D341Med (cell line): ENCODE measurements at places on chromosomes 5 and 9.
A peak's percentile ranks its signal among the peaks of the same experiment; 100 is the strongest.

DNA sequence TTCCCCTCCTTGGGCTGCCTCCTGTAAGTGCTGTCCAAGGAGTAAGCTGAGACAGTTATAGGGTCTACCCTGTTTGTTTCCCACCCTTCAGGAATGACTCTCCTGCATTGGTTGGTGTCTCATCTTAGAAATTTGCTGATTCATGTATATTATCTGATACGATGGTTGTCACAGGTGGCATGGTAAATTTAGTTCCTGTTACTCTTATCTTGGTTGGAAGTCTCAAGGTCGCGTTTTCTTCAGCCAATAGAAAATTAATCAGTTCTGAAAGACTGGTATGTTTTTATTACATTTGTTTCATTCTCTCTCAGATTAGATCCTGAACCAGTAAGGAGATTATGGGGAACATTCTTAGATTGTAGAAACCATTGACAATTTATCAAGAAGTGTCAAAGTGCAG is 42.7 kb downstream of the SCGB3A1 start:
- DNase-seq = no peak

- no peak for DNase-seq
Observed at GRCh38 chr9:135743546-135744332, 41.8 kb downstream of the KCNT1 start.

- no peak for DNase-seq
Observed at GRCh38 chr9:124261736-124262648, 4.2 kb downstream of the NEK6 start.

DNA sequence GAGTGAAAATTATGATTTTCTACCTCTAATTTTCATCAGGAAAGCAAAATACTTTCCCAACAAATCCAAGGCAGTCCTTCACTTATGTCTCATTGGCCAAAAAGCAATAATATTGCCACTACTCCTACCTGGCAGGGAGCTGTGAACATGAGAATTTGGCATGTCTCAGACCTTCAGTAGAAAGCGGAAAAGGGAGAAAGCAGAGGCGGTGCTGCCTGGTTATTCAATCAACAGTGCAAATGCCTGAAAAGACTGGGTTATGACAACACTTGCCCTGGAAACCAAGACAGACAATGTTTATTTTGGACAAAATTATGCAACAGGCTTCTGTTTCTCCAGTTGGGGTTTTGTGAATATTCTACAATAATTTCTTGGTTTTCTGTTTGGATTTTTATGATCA is 194.4 kb downstream of the TAF11L14 start:
- no peak for DNase-seq

DNA sequence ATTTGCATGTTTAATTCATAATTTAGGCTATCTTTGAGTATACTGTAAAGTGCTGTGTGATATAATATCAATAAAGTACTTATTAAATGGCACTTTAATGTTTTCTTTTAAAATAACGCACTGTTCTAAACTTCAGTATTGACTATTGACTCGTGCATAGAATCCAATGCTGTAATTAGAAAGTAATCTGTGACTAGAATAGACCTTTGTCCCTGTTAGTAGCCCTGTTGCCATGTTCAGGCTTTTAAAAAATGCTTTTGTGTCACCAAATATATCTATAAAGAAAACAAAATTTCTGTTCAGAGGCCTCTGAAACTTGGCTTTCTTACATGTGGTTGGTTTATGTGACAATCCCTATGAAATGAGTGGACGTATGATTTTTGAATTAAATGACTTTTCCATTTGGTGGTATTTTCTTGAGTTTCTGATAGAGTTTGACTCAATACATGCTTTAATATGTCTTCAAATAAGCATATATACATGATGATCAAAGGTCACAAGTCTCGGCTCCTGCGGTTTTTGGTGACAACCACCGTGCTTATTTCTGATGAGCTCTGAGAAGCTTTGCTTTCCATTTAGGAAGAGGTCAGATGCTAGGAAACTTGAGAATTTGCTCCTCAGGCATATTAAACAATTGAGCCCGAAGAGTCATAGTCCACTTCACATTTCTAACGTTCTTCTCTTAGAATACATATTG is 174.7 kb downstream of the NR3C1 start:
- no peak for DNase-seq

- peak; percentile 38 for DNase-seq
Observed at GRCh38 chr9:75001719-75002421, 26.2 kb downstream of the CARNMT1 start.
